ENCODE measurements at places on chromosomes 1 and 21.
A peak's percentile ranks its signal among the peaks of the same experiment; 100 is the strongest.

DNA sequence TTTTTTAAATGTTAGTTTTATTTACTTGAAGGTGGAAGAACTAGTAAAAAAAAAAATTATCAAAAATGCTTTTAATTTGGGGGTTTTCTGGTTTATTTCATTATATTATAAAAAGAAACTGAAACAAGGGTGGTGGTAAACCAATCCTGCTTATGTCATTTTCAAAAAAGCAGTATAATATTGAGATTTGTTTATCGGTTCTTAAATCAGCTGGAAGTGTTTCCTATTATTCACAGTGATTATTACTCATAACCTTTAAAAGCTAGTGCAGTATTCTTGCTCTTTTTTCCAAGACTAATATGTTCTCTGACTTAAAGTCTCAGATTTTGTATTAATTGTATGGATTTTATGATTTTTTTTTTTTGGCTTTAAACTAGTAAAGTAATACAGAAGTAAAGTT, 5.4 kb upstream of the LRRC40 start:
- DNase-seq, result no peak

DNA sequence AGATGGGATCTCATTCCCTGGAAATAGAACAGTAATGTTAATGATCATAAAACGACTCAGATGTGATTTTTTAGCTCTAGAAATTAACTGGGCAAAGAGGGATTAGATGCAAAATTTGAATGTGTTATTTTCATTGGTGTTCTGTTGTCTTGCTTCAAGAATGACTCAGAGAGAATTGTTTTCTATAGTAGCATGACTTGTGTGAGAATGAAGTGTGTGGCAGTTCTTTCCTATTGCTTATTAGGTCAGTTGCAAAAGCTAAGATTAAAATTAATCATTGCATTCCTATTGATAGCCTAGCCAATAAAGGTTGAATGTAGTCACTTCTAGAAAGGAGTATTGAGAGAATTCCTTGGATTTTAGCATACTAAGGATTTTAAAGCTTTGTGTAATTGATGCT, 22.9 kb downstream of the SPEN start:
- no peak for DNase-seq

DNA sequence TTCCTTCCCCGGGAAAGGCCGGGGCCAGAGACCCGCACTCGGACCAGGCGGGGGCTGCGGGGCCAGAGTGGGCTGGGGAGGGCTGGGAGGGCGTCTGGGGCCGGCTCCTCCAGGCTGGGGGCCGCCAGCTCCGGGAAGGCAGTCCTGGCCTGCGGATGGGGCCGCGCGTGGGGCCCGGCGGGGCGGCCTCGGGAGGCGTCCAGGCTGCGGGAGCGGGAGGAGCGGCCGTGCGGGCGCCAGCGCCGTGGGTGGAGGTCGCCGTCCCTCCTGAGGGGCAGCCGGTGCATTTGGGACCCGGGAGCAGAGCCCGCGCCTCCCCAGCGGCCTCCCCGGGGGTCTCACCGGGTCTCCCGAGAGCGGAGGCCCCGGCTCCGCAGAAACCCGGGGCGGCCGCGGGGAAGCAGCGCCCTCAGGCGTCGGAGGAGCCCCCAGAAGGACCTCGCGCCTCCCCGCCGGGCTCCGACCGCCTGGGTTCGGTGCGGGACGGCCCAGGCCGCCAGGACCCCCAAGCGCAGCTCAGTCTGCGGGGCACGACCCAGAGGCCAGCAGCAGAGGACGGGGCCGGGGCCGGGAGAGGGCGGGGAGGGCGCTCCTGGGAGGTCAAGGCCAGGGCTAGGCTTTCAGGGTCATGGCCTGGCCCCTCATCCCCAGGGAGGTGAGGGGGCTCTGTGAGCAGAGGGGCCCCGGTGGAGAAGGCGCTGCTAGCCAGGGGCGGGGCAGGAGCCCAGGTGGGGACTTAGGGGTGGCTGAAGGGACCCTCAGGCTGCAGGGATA, 7.2 kb upstream of the SLX9 start:
- peak; percentile 70 for DNase-seq

GRCh38 chr1:162020150-162020549, 3.5 kb downstream of the OLFML2B start:
- DNase-seq, result no peak

DNA sequence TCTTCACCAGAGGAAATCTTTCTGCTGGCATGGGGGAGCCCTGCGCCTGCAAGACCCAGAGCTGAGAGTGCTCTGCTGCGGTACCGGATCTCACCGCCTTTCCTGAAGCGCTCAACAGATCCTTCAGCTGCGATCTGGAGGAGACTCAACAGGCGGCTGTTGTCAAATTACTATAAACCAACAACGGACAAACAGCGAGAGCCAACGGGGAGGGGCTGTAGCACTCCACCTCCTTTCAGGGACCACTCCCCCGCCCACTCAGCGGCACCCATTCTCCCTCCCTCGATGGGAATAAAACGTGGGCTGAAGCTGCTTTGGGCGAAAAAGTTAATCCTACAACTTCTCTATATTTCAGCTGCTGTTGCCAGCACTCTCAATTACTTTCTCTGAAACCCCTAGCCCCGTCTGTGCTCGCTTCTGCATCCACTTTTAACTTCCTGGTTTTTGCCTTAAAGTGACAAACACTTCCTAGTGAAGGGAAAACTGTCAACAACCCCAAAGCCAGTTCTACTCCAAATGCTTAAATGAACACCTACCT, at the start of gene FMO5:
Gene FMO5, minus strand, starts transcription at position 147 of the 538 bp plus-strand sequence. CDS start 310 bp downstream, outside the sequence.
- peak; percentile 10 for DNase-seq

DNA sequence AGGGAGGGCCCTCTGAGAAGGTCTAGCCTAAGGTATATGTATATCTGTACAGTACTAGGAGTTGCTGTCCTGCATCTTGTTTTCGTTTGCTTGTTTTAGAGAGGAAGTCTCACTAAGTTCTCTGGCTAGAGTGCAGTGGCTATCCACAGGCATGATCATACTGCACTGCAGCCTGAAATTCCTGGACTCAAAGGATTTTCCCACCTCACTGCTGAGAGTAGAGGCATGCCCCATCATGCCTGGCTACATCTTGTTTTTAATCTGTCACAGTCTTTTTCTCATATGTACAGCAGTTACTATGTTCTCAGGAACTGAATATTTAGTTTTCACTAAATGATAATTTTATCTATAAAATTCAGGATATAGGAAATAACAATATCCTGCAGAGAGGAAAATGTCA, 15.3 kb upstream of the PYHIN1 start:
- DNase-seq, result no peak

GRCh38 chr1:29425631-29426030, 189.3 kb downstream of the PTPRU start:
- no peak for DNase-seq

GRCh38 chr1:67345556-67345955, 37.9 kb downstream of the IL12RB2 start:
- no peak for DNase-seq

GRCh38 chr1:25609921-25610320, 6.7 kb upstream of the MAN1C1 start:
- DNase-seq, result no peak

GRCh38 chr1:85576642-85577418, 3.7 kb upstream of the CCN1 start:
- no peak for DNase-seq

- no peak for DNase-seq
These were observed 16.7 kb upstream of the WASF2 start for GRCh38 chr1:27506703-27507102.

GRCh38 chr1:75677443-75677842, 47.1 kb upstream of the ACADM start:
- no peak for DNase-seq

DNA sequence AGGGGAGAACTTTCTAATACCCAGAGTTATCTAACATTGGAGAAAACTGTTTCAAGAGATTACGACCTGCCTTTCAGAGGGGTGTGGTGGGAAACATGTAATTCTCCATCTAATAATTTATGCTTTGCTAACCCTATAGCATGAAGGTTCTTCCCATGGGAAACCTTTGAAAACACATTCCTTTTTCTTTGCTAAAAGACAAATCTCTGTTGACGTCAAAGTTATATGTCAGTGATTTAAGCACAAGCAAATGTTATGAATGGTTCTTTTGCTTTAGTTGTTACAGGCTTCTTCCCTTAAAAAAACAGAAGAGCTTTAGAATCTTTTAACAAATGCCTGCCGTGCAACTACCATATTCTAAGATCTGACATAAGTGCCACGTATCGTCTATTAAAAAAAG, 19.2 kb downstream of the FMO2 start:
- DNase-seq, result no peak

DNA sequence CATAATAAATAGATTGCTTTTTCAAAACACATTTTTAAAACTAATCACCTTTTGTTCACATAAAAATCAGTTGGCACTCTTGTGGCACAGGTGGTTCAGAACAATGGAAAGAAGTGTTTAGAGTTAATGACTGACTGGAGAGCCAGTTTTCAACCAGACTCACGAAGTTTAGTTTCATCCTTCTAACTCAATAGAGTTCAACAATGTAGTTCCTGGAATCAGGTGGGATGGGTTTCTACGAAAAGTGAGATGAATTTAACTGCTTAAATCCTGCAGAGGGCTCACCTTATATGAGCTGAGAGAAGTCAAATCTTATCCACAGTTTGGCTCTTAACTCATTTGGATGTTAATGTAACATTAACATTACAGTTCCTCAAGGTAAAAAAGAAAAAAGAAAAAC, 116.5 kb downstream of the SMYD2 start:
- no peak for DNase-seq

Data from stimulated activated CD4-positive, alpha-beta T cell treated with anti-CD3 and anti-CD28 coated beads, TNF-alpha, amount 100 ng/mL, for 1 hour (primary cell).